Aortic smooth muscle cell (primary cell): ENCODE measurements at places on chromosomes 6 and 20. TPM values are rescaled to one million over a fixed set of nuclear protein-coding genes. Genes with fewer than 3 reads are reported as not detected.

Gene ETV7
- under 0.01 and 0.37 TPM in 2 replicates for total RNA-seq

Gene COL12A1
- total RNA-seq: 328 and 349 TPM in 2 replicates

Gene RIMS1
- total RNA-seq: 2.2 and 8.0 TPM in 2 replicates

Gene CLPSL1
- not detected in 2 replicates for total RNA-seq

Gene GMPR
- total RNA-seq: 37.7 and 40.8 TPM in 2 replicates

Gene MAVS
- 13.6 and 14.9 TPM in 2 replicates for total RNA-seq

Gene NHLRC1
- total RNA-seq: 3.0 and 3.8 TPM in 2 replicates

Gene VSX1
- total RNA-seq: not detected in 2 replicates

Gene PET117
- 8.3 and 8.5 TPM in 2 replicates for total RNA-seq

Gene DLL1
- 1.3 and 1.6 TPM in 2 replicates for total RNA-seq

Gene IP6K3
- 0.12 TPM in 1 of 2 replicates, not detected in the other for total RNA-seq

Gene FKBP1C
- total RNA-seq: 0.79 and 1.1 TPM in 2 replicates

Gene SEMG1
- not detected in 2 replicates for total RNA-seq

Gene PKHD1
- total RNA-seq: not detected in 2 replicates

Gene IL17F
- not detected in 2 replicates for total RNA-seq

Gene DOK5
- 44.0 and 99.6 TPM in 2 replicates for total RNA-seq

Gene FAM120B
- total RNA-seq: 14.5 and 16.5 TPM in 2 replicates

Gene LAMP5
- total RNA-seq: 2.2 and 2.4 TPM in 2 replicates

Gene PRR18
- total RNA-seq: not detected in 2 replicates

Gene ARHGAP18
- 105 and 137 TPM in 2 replicates for total RNA-seq

Gene SLC22A1
- total RNA-seq: 0.53 and 0.75 TPM in 2 replicates

Gene SPATS1
- not detected in 2 replicates for total RNA-seq

Gene RALY
- 66.8 and 76.4 TPM in 2 replicates for total RNA-seq

Gene FAM162B
- total RNA-seq: 0.40 TPM in 1 of 2 replicates, not detected in the other

Gene PHIP
- total RNA-seq: 19.8 and 22.8 TPM in 2 replicates

Gene WFDC10B
- not detected in 2 replicates for total RNA-seq

Gene PSMB9
- total RNA-seq: 18.5 and 23.4 TPM in 2 replicates

Gene GCNT2
- 4.0 and 12.3 TPM in 2 replicates for total RNA-seq

Gene SCGN
- not detected in 2 replicates for total RNA-seq

Gene UBE2J1
- 31.2 and 31.3 TPM in 2 replicates for total RNA-seq

Gene OR2H1
- not detected in 2 replicates for total RNA-seq

Gene GNAS-AS1
- 0.56 and 1.2 TPM in 2 replicates for total RNA-seq

Gene THBD
- total RNA-seq: 123 and 293 TPM in 2 replicates

Gene PHF1
- total RNA-seq: 20.1 and 21.9 TPM in 2 replicates

Gene CNR1
- total RNA-seq: 0.50 and 1.3 TPM in 2 replicates

Gene PRKN
- total RNA-seq: 3.2 and 4.2 TPM in 2 replicates

Gene NKAIN2
- not detected in 2 replicates for total RNA-seq

Gene NHSL1
- 4.3 and 4.6 TPM in 2 replicates for total RNA-seq

Gene TPX2
- total RNA-seq: 37.1 and 41.0 TPM in 2 replicates

Gene OLIG3
- total RNA-seq: 0.06 TPM in 1 of 2 replicates, not detected in the other

Gene CBLN4
- total RNA-seq: not detected in 2 replicates

Gene PLCB4
- 0.79 and 3.0 TPM in 2 replicates for total RNA-seq

Gene FNDC1
- under 0.01 TPM in 1 of 2 replicates, not detected in the other for total RNA-seq

Gene TMEM63B
- total RNA-seq: 19.4 and 21.5 TPM in 2 replicates

Gene CGAS
- 4.2 and 4.4 TPM in 2 replicates for total RNA-seq

Gene TOMM34
- total RNA-seq: 16.5 and 23.6 TPM in 2 replicates

Gene EFCAB8
- 0.13 and 0.50 TPM in 2 replicates for total RNA-seq

Gene PNLDC1
- total RNA-seq: not detected in 2 replicates

Gene SLC22A2
- total RNA-seq: 0.13 TPM in 1 of 2 replicates, not detected in the other

Gene FAM184A
- total RNA-seq: 1.2 and 2.6 TPM in 2 replicates

Gene RAB32
- total RNA-seq: 72.8 and 75.8 TPM in 2 replicates

Gene GDAP1L1
- not detected in 2 replicates for total RNA-seq

Gene PRPH2
- 0.25 and 0.79 TPM in 2 replicates for total RNA-seq

Gene COL20A1
- total RNA-seq: not detected in 2 replicates

Gene ARMH2
- total RNA-seq: not detected in 2 replicates

Gene CNBD2
- 1.8 and 3.0 TPM in 2 replicates for total RNA-seq

Gene UBE2V1
- total RNA-seq: 35.0 and 58.1 TPM in 2 replicates
